Stimulated activated CD8-positive, alpha-beta memory T cell treated with anti-CD3 and anti-CD28 coated beads, Interleukin-4, amount 100 ng/mL, for 4 hours (primary cell): ENCODE measurements at places on chromosomes 2 and 18.

DNA sequence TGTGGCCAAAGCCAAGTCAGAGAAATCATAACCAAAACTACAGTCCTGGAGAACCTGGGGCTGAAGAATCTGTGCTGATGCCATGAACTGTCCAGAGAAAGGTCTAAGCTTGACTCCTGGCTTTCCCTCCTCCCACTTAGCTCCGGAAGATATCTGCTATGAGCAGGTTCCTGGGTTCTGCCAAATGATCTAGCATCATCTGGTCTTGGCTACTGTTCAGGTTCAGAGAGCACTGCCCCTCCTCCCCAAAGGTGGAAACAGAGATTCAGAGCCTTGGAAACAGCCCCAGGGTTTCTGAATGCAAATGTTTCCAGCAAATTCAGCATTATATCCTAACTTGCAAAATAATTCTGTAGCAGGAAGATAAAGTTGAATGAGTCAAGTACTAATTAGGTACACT, 219.2 kb upstream of the SP5 start:
- DNase-seq: no peak

DNA sequence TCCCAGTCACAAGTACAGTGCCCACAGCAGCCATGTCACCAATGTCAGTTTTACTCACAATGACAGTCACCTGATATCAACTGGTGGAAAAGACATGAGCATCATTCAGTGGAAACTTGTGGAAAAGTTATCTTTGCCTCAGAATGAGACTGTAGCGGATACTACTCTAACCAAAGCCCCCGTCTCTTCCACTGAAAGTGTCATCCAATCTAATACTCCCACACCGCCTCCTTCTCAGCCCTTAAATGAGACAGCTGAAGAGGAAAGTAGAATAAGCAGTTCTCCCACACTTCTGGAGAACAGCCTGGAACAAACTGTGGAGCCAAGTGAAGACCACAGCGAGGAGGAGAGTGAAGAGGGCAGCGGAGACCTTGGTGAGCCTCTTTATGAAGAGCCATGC, 31.3 kb downstream of the COX7A2L start:
- no peak for DNase-seq

DNA sequence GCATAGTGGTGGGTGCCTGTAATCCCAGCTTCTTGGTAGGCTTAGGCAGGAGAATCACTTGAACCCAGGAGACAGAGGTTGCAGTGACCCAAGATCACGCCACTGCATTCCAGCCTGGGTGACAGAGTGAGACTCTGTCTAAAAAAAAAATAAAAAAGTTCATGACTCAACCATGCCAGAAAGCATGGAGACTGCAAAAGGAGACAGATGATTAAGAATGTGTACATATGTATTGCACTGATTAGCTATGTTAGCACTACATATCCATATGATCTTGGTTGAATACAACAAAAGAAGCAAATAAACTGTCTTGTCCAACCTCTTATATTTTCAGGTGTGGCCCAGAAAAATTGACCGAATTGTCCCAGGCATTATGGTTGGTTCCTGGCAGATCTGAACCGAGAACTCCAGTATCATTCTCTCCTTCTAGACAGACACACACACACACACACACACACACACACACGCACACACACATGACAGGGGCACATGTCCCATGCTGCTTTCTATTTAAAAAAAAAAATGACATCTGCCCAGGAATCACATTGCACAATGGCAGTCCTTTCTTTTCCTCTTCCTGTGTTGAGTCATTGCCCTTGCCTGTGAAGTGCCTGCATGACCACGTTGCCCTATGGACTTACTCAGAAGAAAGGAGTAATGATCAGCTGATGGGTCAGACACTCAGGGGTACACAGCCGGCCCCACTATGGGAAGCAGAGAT, 65.6 kb downstream of the MYCN start:
- DNase-seq: no peak

DNA sequence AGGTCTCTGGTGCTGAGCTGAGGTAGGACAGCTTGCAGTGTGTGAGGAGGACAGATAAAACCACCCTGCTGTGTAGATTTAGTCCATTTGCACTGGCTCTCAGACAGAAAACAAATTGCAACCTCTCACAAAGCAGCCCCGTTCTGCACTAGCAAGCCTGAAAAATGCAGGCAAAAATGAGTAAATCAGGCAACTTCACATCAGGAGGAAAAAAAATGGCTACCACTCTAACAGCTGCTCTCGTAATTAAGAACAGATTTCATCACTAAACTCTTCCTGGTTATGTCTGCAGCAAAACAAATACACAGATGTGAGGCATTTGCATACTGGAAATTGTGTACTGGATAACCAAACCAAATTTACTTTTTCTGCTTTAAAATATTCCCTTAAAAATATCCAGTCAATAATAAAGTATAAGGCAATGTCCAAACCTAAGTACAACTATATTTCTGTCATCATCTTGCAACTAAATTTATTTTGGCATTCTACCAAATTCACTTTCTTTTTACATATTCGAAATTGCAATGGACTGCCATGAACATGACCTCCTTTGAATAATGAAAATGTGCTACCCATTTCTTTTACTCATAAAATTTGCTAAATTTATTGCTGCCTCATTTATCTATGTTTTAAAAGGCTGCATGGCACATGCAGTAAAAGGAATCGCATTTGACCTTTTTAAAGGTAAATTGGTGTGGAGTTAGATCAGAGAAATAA, 157.4 kb downstream of the AFF3 start:
- no peak for DNase-seq

GRCh38 chr2:69278366-69278765, 108.7 kb downstream of the GFPT1 start:
- DNase-seq: no peak

- no peak for DNase-seq
These were observed 676.1 kb upstream of the CELF4 start for GRCh38 chr18:38241736-38242135.

GRCh38 chr2:27552941-27553340, 29.9 kb upstream of the ZNF512 start:
- DNase-seq: no peak

DNA sequence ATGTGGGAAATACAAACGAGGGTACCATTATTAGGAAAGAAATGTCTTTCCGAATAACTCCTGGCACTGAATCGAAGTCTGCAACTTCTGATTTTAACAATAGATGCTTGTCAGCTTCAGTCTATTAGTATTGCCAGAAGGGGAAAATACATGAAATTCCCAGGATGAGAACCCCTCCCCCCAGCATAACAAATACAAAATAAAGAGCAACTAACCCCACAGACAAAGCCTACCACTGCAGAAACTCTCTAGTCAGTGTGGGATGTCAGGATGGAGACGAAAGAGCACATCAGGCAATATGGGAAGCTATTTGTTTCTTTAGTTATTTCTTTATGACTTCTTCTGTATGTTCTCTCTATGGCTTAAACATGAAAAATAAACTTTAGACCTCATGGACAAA, 365.0 kb upstream of the CDH2 start:
- no peak for DNase-seq

- no peak for DNase-seq
These were observed 1.4 kb upstream of the PLCL1 start for GRCh38 chr2:197803033-197803444.

DNA sequence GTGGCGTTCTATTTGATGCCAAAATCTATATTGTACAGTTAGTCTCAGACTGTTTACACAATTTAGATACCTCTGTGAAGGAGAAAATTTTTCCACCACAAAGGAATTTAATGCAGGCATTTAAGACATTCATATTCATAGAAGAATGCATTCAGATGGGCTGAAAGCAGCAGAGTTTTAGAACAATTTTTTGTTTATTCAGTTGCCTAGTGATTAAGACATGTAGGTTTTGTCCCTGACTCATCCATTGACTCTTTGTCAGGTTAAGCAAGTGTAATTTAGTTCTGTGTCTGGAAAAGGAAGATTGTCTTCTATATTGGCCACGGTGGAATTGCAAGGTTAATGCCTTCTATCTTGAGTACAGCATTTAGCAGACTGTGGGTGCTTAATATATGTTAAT, 515.0 kb downstream of the PARD3B start:
- DNase-seq: no peak

- peak; percentile 5 for DNase-seq
These were observed 3.8 kb downstream of the ACTG2 start for GRCh38 chr2:73896362-73897239.

- no peak for DNase-seq
These were observed 37.0 kb upstream of the ATP5MC3 start for GRCh38 chr2:175218551-175218950.

DNA sequence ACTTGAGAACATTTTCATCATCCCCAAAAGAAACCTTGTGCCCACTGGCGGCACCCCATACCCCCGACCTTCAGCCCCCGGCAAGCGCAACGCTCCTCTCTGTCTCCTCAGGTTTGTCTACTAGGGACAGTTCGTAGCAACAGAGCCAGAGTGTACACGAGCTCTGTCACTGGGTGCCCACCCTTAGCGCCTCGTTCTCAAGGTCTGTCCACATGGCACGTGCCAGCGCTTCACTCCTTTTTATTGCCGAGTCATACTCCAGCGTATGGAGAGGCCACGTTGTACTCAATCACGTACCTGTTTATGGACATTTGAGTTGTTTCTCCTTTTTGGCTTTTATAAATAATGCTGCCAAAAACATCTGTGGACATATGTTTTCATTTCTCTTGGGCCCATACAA, 30.3 kb upstream of the GPC1 start:
- no peak for DNase-seq

GRCh38 chr2:166901336-166901735, 13.1 kb downstream of the XIRP2 start:
- no peak for DNase-seq

DNA sequence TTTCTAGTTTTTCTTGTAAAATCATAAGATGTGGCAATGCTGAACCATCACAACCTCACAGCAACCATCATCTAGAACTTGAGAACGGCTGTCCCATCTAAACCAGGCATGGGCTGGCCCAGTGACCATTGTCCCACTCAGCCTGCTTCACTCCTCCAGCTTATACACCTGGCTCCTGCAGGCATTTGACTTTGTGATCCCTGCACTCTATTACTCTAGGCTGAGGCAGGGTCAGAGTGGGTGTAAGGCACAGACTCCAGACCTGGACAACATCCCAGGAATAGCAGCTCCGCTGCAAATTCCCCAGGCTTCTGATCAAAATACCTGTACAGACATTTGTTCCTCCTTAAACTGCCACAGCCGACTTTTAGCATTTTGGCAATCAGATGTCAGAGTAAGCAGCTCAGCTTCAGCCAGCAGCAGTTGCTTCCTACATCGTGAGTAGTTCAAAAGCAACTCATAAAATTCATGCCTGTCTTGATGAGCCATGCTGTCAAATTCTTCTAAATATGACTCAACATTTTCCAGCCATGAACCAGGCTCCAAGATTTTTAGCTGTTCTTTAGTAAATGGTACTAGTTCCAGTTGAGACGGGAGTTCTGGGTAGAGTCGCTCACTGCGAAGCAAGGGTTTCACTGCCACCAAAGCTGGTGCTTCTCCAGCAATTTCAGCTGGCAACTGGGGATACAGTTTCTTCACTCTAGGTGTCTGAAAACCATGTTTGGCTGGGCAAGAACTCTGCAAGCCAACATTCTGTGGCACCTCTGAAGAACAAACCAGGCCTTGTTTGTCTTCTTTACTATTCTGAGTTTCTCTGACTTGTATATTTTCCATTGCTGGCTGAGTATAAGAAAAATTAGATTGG, 12.8 kb downstream of the EPG5 start:
- no peak for DNase-seq

DNA sequence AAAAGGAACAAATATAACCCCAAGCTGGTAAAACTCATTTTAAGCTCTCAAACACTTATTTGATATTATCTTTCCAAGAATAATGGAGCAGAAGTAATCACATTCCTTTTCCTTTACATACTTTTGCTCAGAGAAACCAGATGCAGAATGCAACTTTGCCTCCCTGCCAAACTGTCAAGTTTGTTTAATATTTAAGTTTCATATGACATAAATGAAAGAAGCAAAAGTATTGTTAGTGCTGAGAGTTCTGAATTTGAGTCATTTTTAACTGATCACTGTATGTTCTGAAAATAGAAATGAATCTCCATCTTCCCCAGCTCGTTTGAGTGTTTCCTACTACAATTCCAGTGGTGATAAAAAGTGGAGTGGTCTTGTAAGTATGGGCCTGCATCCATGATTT, 423.4 kb downstream of the PID1 start:
- no peak for DNase-seq

GRCh38 chr2:74146929-74147726, 584 bp downstream of the BOLA3 start:
- DNase-seq: peak; percentile 2

GRCh38 chr2:102737431-102737830, 24.4 kb upstream of the TMEM182 start:
- DNase-seq: no peak

GRCh38 chr18:8794156-8794933, 89.0 kb downstream of the MTCL1 start:
- no peak for DNase-seq

DNA sequence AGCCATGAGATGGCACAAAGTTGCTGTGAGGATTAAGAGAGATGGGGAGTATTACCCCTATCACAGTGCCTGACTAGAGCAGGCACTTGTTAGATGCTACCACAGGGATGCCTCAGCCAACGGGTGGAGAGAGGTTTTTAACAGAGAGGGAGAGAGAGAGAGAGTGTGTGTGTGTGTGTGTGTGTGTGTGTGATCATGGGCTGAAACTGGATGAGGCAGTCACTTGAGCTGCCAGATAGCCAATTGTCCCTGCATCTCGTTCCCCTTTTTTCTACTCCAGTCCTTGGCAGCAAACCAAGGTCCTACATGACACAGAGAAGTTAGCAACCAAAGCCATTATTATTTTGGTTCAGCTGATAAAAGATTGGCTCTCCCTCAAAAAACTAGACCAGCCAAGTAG, 3.0 kb downstream of the CD8A start:
- no peak for DNase-seq

GRCh38 chr18:78875016-78875777, 104.4 kb upstream of the SALL3 start:
- DNase-seq: no peak

DNA sequence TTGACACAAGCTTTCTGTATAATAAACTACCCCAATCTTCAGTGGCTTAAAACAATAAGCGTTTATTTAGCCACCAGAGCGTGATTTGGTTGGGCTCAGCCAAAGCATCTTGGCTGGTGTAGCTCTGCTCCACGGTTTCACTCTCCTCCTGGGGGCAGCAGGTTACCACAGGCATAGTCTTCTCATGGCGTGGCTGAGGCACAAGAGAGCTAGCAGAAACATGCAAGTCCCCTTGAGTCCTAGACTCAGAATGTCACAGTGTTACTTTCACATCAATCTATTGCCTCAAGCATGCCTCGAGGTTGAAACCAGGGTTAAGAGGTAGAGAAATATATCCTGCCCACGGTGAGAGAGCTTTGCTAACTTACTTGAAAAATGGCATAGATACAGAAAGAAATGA, 19.9 kb upstream of the SLC9A2 start:
- no peak for DNase-seq

GRCh38 chr18:44817831-44818473, 137.3 kb downstream of the SETBP1 start:
- no peak for DNase-seq

DNA sequence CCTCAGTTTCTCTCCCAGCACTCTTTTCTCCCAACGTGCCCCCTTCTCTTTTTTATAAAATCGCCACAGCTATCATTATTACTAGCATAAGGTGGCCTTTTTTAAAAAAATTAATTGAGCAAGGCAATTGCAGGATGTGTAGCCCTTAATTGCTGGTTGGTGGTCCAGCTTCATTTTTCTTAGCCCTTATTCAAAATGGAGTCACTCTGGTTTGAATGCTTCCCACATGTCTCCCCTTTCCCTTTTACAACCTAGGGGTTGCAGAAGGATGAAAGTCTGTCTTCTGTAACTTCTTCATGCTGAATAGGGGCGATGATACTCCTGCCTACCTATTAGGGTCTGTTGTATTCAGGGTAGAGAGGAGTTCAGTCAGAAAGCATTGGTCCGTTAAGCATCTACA, 36.6 kb upstream of the PROKR1 start:
- DNase-seq: no peak

- no peak for DNase-seq
These were observed 113.1 kb downstream of the GCA start for GRCh38 chr2:162457046-162457445.
